ENCODE measurements at places on chromosomes 12 and 14.

- DNase-seq = no peak
These were observed 35.1 kb downstream of the NRDE2 start for GRCh38 chr14:90296641-90297040.

DNA sequence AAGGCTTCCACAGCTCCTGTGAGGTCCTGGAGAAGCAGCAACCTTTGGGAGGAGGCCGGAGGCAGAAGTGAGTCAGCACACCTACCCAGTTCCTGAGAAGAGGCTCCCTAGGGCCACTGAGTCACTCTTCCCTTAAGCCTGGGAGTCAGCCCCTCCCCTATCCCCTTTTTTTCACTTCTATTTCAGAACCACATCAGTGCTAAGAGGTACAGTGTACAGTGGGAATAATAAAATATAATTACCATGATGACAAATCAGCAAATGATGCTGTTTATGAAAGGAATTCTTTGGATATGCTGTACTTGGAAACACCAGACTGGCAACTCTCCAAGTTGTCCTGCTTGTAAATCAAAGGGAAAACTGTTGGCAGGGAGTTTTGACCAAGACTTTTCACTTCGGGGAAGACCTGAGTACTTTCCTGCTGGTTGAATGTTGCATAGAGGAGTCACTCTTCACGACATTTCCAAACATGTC is 7.8 kb upstream of the TBPL2 start:
- DNase-seq = no peak

GRCh38 chr12:57744777-57745484 is at the start of gene TSPAN31:
TSS of gene TSPAN31 (plus strand) at chr12:57745039. CDS start at chr12:57745155, 116 bp downstream.
- DNase-seq = peak; percentile 75

DNA sequence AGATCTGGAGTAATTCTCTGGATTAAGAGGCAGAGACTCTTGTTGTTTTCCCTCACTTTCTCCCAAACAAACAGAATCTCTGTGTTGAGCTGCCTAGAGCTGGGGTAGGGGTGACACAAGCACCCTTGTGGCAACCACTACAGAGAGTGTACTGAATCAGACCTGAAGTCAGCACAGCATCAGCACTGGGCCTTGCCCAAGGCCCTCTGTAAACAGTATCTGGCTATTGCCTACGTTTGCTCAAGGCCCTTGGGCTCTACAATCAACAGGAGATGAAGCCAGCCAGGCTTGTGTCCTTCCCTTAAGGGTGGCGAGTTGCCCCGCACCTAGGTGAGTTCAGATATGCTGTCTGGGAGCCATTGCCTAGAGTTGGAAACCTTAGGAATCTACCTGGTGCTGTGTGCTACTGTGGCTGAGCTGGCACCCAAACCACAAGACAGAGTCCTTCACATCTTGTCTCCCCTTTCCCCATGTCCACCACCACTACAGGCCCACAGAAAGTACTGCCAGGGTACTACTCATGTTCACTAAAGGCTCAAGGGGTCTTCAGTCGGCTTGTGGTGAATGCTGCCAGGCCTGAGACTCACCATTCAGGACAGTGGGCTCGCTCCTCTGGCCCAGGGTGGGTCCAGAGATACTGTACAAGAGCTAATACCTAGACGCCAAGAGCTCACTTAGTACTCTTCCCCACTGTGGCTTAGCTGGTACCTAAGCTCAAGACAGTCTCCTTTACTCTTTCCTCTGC is 206.8 kb downstream of the SYNE2 start:
- DNase-seq = no peak

DNA sequence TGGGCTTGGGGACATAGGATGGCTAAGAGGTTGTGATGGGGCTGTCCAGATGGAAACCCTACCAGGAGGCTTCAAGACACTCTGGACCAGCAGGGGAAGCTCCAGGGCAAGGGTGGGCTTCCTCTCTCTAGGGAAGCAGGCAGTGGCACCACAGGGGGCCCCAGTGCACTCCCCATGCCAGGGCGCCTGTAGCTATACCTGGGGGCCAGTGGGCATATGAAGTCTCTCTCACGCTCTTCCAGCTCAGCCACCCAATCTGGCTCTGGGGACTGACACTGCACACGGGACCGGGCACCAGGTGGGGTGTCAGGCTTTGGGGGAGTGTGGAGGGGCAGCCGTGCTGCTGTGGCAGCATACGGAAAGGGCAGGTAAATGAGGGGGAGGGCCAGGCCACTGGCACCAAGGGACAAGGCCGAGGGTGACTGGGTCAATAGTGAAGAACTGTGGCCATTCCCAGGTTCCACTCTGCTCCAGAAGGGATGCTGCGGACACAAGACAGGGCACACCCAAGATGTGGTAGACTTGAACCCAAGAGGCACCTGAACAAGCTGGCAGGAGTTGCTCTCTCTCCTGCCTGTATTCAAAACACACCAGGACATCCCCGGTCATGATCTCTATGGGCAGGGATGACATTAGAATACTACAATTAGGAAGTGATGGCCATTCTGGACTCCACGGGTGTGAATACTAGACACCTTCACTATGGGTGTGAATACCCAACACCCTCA is 27.5 kb downstream of the RFLNA start:
- no peak for DNase-seq

- DNase-seq = no peak
These were observed 18.0 kb upstream of the SLC38A4 start for GRCh38 chr12:46843811-46844210.

GRCh38 chr12:115988212-115988611 is 289.3 kb downstream of the MED13L start:
- no peak for DNase-seq

DNA sequence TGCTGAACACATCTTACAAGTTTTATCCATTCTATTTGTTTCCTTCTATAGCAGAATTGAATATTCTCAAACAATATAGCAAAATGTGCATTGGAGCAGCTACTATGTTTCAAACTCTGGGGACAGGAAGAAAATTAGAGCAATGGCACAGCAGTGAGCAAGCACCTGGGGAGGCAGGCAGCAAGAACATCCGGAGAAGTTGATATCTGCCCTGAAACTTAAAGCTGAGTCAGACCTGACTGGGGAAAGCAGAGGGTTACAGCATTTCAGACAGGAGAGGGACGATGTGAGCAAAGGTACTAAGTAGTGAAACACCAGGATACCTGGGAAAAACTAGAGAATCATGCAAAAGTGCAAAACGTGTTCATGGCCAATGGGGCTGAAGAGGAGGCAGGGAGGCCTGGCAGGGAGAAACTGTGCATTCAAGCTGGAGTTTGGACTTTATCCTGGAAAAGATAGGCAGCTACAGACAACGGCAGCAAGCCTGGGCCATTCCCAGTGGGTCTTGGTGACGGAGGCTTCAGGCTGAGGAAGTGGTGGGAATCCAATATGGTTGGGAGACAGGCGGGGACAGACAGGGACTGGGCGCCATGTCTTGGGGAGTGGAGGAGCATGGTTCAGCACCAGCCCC is 118.0 kb upstream of the CDKN3 start:
- DNase-seq = no peak

DNA sequence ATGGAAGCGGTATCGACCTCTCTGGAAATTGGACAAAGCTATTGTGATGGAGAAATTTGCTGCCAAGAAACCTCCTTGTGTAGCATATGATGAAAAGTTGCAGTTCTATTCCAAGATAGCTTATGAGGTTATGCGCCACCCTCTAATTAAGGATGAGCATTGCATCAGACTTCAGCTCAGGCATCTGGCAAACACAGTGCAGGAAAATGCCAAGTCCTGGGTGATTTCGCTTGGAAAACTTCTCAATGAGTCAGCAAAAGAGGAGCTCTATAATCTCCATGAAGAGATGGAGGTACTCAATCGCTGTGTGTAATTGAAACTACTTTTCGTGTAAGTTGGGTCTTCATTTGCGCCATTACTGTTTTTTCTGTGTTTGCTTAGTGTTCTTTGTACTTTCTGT is 51.2 kb downstream of the DNAH10 start:
- DNase-seq = no peak

GRCh38 chr14:73723797-73724661 is 9.8 kb upstream of the PNMA1 start:
- no peak for DNase-seq

GRCh38 chr14:74978416-74978947 is 23.1 kb upstream of the PGF start:
- DNase-seq = no peak

DNA sequence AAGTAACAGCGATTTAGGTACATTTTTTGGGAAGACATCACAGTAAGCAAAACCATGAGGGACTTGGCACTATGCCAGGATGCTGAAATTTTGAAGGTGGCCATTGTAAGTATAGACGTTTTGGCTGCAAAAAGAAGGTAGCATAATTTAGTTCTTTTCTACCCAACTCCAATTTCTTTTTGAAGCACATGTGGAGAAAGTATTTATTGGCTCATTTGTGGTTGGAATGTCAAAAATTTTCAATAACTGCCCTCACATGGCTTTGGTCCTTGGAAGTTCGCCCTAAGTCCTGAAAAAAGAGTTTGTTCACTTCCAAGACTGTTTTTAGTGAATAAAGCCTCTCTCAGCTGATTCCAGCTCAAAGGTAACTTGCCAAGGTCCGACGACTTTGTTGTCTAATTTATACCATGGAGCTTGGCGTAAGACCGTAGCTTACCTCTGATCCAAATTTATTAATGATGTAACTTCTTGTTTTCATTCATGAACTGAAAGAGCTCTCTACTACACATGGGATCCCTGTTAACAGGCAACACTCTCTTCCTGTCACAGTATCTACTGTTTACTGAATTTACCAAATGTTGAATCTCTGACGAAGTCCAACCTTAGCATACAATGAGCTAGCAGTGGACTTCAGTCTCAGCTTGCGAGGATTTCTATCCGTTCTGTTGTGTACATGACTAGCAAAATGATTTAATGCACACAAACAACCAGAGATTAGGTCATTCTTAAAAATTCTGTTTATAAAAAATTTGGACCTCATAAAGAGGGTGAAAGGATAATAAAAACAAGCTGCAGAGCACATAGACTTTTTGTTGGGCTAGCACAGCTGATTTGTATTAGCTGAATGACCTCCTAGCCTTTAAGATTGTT is 49.0 kb downstream of the MSRB3 start:
- no peak for DNase-seq

DNA sequence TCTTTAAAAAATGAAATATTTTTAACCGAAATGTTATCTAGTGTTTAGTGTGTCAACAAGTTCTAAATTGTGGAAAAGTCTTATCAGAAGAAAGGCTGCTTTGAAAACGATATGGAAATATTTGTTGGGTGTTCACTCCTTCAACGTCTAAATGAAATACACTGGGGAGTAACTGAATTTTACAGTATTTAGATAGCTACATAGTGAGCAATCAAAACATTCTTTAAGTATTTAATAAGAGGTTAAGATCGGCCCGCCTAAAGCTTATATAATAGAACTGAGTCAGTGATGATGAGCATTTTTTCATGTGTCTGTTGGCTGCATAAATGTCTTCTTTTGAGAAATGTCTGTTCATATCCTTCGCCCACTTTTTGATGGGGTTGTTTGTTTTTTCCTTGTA is 228.3 kb downstream of the RAD51B start:
- no peak for DNase-seq

- DNase-seq = no peak
These were observed 37.9 kb downstream of the ZFP36L1 start for GRCh38 chr14:68755016-68755353.

- DNase-seq = no peak
These were observed 93.7 kb downstream of the SOX5 start for GRCh38 chr12:23855813-23856212.

GRCh38 chr12:5889381-5890047 is 55.5 kb downstream of the ANO2 start:
- no peak for DNase-seq

GRCh38 chr12:62400135-62400534 is 66.5 kb upstream of the MON2 start:
- DNase-seq = no peak

DNA sequence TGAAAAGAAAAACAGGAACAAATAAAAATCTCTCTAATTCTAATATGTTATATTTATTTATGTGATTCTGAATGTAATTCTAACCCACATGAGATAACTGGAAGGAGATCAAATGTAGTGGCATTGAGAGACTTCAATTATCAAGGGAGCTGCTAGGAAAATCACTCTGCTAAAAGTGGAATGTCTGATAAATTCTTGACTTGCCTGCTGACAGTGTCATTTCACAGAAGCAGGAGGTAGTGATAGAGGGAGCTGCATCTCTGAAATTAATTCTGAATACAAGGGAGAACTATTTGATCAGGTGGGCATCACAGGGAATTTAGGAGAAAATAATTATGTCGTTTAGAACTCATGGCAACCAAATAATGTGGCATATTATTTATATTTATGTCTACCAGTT is 303.6 kb downstream of the BCAT1 start:
- no peak for DNase-seq

DNA sequence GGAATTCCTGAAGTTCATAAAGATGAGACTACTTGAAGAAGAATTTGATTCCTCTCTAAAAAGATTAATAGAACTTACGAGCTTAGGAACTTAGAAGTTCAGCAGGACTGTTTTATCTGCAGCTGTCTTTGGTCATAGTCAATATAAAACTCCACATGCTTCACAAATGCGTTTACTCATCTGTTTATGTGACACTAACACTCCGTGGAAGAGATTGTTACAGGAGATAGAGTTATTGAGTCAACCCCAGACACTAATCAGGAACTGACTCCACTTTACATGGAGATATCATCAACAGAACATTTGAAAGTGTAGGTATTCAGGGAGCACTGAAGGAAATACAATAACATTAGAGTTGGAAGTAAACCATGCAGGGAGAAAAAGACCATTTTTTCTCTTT is 92.8 kb downstream of the LRFN5 start:
- DNase-seq = no peak

- DNase-seq = no peak
These were observed 88.8 kb downstream of the CCDC60 start for GRCh38 chr12:119423285-119423684.

- DNase-seq = no peak
These were observed 24.7 kb upstream of the EEA1 start for GRCh38 chr12:92953747-92954146.

- no peak for DNase-seq
These were observed 56.4 kb upstream of the LTA4H start for GRCh38 chr12:96091833-96092232.

DNA sequence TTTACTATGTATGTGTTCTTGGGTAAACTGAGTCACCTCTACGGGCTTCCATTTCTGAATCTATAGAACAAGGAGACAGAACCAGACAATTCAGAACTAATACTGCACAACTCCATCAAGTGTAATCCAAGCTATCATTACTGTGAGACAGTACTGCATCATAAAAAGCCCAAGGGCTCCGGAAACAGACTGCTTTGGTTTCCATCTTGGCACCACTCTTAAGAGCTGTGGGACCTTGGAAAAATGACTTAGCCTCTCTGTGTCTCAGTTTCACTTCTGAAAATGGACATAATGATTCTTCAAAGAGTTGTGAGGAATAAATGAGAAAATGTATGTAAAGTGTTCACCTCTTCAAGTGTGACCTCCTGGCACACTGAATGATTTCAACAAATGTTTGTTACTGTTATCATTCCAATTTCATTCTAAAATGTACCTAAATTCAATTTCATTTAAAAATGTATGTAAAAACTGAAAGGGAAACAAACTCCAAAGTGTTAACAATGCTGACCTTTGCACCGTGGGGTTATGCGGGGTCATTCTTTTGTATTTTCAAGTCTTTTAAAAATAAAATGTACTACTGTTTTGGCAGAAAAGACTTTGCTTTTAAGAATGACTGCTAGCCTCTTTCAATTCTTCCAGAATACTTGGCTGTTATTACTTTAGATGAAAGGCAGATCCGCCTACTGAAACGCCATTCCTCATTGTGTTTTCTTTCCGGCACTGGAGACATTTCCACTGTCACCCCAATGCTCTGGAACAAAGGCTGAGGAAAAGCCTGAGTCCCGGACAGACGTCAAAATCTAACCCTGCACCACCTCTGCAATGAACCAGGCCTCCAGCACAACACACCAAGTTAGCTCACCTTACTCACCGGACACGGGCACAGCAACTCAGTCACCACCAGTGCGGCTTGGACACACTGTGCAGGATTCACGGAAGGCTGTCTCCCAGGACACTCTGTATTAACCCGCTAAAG is 62.8 kb downstream of the TMCC3 start:
- DNase-seq = no peak
